NCI-H524 treated with DMSO at 0.1 percent for 48 hours (cell line): ENCODE measurements at places on chromosomes 7 and 10.

- no peak for DNase-seq
These were observed 291.1 kb downstream of the ZNF248 start for GRCh38 chr10:37566332-37566731.

DNA sequence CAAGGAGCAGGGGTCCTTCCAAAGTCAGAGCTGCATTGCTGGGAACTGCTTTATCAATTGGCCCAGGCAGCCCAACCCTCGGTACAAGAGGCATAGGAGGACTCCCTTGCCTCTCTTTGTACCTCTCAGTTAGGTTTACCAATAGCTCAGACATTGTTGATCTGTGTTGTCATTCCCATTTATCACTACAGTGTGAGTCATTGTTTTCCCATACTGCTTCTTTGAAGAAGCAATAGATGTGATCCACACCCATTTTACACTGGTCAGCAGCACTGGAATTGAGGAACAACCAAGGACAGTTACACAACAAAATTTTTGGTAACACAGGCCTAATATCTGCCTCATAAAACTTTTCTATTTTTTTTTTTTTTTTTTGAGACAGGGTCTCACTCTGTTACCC is 307.2 kb downstream of the SNX13 start:
- DNase-seq = no peak

DNA sequence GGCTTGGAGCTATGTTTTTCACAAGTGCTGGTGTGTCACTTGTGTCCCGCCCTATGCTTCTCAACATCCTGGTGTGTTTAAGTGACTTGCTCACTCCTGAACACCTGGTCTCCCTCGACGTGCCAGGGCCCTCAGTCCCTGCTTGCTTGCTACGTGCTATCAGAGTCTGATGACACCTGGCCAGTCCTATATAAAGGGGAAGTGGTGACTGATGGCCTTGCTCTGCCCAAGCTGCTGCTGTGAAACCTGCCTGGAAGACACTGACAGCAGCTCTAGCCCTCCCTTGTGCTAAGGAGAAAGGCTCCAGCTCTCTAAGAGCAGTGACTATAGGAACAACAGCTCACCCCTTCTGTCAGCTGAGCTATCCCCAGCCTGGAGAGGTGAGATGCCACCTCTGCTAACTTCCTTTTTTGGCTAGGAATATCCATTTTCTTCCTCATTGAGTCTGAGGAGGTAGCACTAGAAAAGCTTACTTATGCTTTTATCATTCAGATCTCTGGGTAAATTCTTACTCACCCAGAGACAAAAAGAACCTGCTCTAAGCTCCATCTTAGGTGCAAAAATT is 77.2 kb upstream of the PLXNA4 start:
- no peak for DNase-seq

GRCh38 chr7:41117431-41117830 is 585.5 kb downstream of the INHBA start:
- DNase-seq = no peak

DNA sequence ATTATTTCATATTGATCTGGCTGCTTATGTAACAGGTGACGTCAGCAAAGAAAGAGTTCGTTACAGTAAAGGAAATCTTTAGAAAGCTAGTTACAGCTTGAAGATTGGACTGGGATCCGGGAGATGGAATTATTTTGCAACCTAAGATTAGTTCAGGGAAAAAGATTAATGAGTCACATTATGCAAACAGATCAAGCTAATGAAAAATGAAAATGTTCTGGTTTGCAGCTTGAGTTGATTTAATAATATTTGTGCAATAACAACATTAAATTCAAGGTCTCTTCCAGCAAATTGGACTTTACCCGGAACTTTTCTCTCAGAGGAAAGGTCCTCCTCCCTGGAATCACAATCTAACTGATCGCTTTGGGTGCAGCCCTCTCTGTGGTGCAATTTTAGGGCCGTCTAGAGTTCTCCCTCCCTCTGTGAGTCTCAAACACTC is 119.5 kb downstream of the OTUD1 start:
- DNase-seq = no peak

GRCh38 chr10:100817268-100817839 is 72.0 kb downstream of the PAX2 start:
- DNase-seq = no peak

- DNase-seq = no peak
These were observed 169.3 kb downstream of the CHN2 start for GRCh38 chr7:29363636-29364425.

DNA sequence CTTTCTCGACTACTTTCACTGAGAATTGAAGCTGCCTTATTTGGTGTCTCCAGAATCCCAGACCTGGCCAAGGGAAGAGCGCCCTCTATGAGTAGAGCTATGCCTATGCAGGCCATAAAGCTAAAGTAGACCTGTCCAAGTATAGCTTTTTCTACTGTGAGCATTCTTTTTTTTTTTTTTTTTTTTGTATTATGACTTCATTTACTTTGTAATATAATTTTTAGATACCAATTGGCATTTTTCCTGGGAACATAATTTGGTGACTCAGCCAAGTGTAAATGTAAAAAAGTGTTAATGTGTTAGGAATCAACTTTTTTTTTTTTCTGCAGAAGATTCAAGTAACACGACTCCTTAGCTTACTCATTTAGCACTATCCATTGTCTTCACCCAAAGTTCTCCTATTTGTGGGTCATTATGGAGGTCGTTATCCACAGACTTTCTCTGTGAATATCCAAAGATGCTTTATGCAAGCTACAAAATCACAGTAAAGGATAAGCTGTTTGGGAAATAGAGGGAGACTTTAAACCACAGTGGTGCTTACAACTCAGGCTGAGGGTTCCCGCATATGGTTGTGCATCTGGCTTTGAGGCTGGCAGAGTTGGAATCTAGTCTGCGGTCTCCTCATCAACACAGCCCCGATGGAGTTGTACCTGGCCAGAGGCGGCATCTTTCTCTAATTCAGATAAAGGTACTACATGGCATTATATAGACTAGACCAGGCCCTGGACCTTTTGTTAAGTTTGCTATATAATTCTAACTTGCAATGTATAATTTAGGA is 1040.2 kb upstream of the SORCS1 start:
- DNase-seq = no peak

GRCh38 chr7:20201380-20201779 is 15.8 kb downstream of the MACC1 start:
- DNase-seq = no peak

DNA sequence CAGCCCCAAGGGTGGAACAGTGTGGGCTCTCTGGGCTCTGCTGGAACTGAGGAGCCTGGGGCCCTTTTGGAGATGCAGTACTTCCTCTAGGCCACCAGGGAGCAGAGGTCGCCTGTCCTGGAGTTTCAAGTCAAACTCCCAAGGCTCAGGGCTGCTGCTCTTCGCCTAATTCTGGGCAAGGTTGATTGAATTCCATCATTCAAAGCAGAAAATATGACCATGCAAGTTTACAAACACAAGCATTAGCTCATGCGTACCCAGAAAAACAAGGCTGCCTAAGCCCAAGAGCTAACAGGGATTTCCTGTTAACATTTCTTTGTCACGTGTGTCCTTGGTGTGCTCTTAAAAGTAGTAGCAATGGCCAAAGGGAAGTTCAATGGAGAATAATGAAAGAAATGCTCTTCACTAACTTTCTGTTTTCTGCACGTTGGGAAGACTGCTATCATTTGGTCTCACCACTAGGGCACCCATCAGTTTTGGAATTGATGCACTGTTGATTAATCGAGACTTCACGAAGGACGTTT is 20.1 kb downstream of the LDB3 start:
- no peak for DNase-seq

DNA sequence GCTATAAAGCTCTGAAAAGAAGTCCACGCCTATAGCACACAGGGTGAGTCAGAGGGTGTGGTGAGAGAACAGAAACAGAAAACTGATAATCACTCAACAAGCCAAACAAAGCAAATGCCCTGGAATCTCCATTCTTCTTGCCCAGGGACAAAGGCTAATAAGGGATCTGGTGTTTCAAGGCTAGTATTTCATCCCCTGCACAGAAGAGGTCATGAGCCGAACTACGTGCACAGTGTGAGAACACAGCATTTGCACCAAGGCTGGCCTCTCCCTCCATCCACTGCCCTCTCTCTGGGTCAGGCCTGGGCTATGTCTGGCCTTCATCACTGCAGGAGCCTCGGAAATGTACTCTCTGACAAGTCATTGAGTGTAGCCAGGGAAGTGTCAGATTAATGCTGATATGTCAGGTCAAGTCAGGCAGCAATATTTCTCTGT is 42.7 kb downstream of the PRR15 start:
- DNase-seq = no peak

- DNase-seq = no peak
These were observed 1.1 kb upstream of the HDAC9 start for GRCh38 chr7:18494406-18494805.

DNA sequence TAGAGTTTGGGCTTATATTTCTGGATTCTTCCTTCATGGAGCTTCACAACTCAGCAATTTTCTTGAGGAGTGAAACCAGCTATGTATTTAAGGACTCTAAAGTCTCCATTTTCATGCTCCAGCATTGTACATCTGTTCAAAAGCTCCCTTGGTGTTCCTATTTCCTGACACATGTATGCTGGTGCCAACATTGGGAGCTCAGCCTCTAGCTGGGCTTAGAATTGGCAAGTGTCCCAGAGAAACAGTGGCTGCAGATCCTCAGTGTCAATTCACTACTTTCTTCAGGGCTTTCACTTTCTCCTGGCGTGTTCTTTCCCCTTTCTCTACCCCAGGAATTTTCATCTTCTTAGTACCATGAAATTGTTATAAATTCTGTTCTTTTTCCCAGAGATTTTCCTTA is 103.1 kb downstream of the ZNF467 start:
- no peak for DNase-seq

- no peak for DNase-seq
These were observed 129.2 kb upstream of the TCERG1L start for GRCh38 chr10:131440405-131441360.

DNA sequence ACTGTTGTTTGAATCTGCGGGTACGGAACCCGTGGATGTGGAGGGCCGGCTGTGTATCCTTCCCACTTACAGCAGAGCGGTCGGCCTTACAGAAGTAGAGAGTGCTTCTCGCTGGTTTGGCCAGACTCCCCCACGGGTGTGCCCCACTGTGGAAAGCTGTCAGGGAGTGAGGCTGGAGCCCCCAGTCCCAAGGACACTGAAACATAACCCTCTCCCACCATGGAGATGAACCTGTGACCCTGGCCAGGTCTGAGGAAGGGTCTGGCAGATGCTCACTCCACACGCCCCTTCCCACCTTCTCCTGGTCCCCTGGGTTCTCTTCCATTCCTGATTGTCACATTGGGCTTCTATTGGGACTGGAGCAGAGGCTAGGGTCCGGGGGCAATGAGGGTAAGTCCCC is 39.6 kb downstream of the TSPAN15 start:
- DNase-seq = no peak

DNA sequence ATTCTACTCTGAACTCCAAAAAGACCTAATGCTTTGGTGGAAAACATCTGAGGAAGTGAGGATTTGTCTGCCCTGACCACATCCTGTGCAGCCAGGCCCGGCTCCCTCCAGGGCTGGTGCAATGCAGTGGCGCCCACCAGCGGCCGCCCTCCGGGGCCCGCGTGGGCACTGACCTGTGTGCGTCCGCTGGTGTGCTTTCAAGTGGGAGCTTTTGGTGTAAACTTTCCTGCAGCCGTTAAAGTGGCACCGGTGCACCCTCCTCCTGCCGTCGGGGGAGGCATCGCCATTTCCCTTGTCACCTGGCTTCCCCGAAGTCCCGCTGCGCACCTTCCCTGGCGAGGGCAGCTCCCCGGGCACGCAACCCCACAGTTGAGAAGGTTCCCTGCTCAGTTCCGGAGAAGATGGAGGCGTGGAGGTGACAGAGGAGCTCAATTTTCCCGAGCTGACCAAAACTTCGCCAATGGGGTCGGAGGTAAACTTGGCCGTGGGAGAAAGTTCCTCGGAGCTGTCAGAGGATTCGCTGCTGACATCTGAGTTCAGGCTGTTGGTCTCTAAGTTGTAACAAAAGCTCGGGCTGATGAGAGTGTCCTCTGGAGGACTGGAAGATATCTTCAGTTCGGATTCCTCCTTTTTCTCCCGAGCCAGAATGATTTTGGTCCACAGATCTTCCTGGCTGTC is 3.4 kb downstream of the KLF6 start:
- DNase-seq = no peak

GRCh38 chr10:103602028-103602851 is 108.7 kb downstream of the NEURL1 start:
- DNase-seq = no peak

- no peak for DNase-seq
These were observed 51.1 kb downstream of the ASB13 start for GRCh38 chr10:5615316-5615715.

DNA sequence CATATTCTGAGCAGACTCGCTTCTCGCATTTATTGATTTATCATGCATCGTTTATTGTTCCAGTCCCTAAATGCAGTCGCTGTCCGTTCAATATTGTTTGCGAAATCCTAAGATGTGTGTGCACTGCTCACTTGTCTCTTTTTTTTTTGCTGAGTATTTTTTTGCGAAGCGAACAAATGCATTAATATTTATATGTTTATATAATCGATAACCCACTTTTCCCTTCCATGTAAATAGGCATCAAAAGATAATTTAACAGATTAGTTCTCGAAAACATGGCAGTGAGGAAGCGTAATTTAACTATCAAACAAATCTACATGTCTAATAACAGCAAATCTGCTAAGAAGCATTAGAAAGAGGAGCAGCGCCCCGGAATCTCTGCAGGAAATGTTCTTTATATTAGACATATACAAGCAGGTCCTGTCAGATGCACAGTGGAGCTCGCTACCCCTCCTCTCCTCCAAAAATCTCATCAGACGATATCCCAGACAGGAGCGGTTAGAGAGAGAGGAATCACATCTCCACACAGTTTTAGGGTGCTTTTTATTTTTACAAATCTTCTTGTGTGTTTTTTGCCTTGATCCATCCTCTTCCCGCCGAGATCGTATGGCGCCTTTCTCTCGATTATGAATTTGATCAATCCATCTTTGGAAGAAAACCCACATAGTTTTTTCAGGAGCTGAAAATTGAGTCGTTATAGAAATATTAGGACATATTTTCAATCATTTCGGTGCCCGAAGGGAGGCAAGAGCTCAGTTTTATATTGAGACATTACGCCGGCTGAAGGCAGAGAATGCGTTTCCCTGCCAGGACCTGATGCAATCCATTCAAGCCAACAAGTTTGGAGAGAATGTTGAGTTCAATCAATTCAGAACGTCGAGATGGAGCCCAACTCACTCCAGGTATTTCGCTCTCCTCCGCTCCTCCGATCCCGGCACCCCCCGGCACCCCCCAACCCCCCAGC is at the start of gene ARID5B:
Gene ARID5B, plus strand, starts transcription at position 871 of the 964 bp plus-strand sequence. Its CDS starts 11 bp downstream, at position 882.
- no peak for DNase-seq

- DNase-seq = no peak
These were observed 181.4 kb downstream of the AKR1D1 start for GRCh38 chr7:138257459-138258196.

DNA sequence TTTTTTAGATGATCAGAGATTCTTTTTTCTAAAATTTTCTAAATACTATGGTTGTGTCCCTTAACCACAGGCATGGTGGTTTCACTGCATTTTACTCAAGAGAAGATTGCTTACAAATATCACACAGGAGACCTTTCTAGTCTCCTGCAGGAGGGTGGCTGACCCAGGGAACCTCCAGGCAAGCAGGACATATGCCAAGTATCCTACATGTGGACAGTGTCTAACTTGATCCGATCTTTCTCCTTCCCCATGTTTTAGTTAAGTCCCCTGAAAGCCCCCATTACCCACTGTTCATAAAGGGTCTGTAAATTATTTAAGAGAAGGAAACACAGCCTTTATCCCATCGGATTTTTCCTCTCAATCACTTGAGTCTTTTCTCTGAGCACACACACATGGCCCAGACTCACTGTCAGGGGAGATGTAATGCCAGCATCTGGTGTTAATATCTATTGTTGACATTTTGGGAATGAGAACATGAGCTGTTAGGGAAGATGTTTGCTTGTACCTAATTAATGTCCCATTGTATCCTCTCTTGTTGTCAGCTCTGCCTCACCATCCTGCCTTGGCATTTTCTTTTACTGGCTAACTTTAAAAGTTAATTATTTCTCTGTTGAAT is 755.2 kb downstream of the AUTS2 start:
- DNase-seq = peak; percentile 65

- DNase-seq = no peak
These were observed 180.0 kb downstream of the RELN start for GRCh38 chr7:103809229-103809994.
